ENCODE measurements at places on chromosomes 4 and X.

- DNase-seq = no peak
These were observed 337.1 kb upstream of the PUDP start for GRCh38 chrX:7485061-7485460.

DNA sequence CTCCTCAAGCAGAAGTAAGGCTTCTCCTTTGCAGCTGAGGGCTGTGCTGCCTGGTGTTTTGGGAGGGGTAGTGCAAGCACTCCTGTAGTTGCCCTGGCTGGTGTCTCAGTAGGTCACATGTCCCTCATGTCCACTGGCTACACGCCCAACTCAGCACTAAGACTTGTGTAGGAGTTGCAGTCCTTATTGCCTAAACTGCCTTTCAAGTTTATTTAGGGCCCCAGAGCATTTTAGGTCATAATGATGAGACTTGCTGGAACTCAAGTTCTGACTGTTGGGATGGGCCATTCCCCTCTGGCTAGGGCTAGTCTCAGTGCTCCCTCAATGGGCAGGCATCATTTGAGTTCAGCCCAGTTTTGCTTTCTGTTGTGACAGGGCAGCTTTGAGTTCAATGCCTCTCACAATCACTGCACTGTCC lies 44.1 kb downstream of the PPM1K start:
- no peak for DNase-seq

- DNase-seq = peak; percentile 57
These were observed 35.7 kb upstream of the INTS6L start for GRCh38 chrX:135484641-135485289.

DNA sequence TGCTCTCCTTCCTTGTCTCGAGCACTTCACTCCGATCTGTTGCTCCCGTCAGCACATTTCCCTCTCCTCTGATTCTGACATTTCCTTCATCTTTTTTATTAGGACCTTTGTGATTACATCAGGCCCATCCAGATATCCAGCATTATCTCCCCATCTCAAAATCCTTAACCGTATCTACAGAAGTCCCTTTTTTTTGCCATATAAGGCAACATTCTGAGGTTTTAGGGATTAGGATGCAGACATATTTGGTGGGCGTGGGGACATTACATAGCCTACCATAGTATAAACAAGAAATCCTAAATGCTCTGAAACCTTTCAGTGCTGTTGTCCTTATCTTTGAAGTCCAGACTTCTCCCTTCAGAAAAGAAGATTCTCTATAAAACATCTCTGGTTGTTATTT lies 505.0 kb upstream of the PITX2 start:
- DNase-seq = no peak

GRCh38 chr4:17494258-17495190 lies 17.4 kb downstream of the QDPR start:
- no peak for DNase-seq

GRCh38 chr4:3461515-3462291 lies 1.4 kb upstream of the DOK7 start:
- peak; percentile 6 for DNase-seq

GRCh38 chr4:145530189-145530588 lies 48.5 kb downstream of the SMAD1 start:
- no peak for DNase-seq

DNA sequence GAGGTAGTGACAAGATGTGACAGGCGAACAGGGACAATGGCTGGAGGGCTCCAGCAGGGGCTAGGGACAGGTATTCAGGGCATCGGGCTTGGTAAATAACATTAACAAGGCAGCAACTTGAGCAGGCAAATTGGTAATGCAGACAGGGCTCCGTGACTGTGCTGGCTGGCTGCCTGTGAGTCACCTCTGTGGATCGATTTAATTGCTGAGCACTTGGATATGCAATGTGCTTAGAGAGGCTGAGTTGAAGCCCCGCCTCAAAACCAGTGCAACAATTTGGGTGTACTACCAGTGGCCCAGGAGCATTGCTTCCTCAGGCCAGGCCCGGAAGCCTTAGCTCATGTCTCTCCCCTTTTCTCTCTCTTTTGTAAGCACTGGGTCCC lies 19.5 kb downstream of the CNGA2 start:
- DNase-seq = no peak

- no peak for DNase-seq
These were observed 29.8 kb upstream of the CCNG2 start for GRCh38 chr4:77127215-77127614.

GRCh38 chr4:121510341-121510874 lies 129.6 kb upstream of the QRFPR start:
- DNase-seq = no peak

GRCh38 chr4:76687746-76688448 lies 210.0 kb downstream of the SOWAHB start:
- DNase-seq = no peak

DNA sequence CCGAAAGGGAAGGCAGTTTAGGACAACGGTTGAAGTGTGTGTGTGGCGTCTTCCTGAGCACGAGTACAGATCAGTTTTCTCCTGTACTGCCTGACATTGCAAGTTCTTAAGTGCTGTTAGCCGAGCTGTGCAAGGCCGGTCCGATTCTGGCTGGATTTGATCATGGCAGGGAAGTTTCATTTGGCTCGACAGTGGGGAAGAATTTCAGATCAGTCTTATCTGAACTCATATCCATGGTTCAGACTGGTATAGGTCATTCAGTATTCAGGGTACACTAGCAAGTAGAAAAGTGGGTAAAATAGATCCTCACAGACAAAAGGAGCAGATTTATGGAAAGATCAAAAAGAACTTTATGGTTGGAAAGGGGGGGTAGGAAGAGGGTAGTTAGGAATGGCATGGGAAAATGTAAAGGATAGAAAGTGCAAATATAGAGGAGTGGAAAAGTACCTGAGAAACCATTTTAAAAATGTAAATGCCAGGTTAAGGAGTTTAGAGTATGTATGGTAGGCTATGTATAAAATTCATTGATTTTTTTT lies 716 bp downstream of the THAP9 start:
- DNase-seq = no peak

DNA sequence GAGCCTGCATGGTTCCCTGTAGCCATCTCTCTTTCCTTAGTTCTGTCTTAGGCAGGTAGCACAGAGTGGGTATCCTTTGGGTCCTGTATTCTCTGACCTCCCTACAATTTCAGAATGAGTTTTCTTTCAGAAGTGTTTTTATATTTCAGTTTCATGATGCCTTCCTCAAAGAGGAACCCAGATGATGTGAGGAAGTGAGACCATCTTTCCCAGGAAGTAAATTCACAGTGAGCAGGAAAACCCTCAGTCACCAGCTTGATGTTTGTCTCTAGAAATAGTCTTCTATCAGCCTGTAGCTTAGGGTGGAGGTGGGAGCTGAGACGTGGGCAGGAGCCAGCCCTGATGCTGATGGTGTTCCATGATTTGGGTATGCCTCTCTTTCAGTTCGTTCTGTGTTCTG lies 16.9 kb downstream of the PLAC1 start:
- no peak for DNase-seq

DNA sequence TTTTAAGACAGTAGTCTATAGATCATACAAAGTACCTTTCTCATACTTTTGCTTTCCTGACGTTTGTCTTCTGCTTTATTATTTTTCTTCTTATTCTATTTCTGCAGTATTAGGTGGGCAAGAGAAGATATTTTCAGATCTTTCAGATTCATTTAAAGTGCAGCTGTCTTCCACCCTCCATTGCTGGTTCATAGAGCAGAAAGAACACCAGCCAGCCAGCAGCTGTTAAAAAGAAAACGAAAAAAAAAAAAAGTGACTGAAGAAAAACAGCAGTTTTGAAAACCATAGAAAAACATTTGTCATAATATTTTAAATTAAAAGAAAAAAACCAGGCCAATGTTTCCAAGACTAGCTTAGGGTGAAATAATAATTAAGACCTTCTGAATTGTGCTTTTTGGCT lies 42.9 kb downstream of the SMAD1 start:
- DNase-seq = no peak

GRCh38 chrX:20029728-20030127 lies 38.9 kb upstream of the BCLAF3 start:
- no peak for DNase-seq

DNA sequence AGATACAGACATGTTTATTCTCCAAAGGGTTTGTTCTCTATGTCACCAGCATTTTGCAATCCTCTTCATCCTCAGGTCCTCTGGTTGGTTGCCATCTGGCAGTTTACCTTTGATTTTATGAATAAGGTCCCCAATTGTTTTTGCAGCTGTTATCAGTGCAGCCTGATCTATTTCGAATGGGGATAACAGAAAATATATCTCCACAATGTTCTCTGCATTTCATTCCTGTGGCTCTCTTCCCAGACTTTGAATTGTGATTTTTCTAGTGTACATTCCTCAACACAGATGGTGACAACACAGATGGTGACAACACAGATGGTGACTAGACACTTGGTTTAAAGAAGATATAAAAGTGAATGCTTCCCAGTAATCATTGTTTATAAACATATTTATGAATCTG lies 74.1 kb downstream of the FBXO8 start:
- no peak for DNase-seq

DNA sequence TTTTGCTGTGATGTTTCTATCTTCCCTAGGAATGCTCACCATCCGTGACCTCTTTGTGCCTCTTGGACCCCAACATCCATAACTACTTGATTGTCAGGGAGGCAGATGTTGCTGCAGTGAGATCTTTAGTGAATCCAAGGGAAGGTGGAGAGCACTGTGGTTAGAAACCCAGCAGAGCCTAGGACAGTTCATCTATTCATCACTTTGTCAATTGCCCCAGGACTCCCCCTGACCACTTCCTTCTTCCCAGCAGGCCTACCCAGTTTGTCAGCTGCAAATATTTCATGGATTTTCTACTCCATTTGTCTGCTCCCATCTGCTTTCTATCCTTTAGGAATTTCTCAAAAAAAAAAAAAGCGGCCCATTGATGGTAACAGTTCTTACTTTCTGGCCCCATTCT lies 942.8 kb downstream of the PCDH7 start:
- no peak for DNase-seq

- no peak for DNase-seq
These were observed 6.9 kb downstream of the CTBP1 start for GRCh38 chr4:1241936-1242505.

GRCh38 chrX:30806187-30806728 lies 82.8 kb downstream of the TAB3 start:
- no peak for DNase-seq

GRCh38 chr4:23320931-23321587 lies 568.8 kb downstream of the PPARGC1A start:
- DNase-seq = no peak

DNA sequence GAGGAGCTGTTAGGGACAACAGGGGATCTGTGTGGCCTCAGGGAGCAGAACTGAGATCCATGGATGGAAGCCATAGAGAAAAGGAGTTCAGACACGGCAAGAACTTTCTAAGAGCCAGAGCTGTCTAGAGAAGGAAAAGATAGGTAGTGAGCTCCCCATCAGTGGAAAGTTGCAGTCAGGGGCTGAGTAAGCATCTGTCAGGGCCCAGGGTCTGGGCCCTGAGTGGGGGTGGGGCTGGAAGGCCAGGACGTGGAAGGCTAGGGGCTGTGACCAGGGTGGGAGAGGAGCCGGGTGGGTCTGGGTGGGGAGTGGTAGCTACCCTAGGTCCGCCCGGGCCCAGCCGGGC lies 324 bp upstream of the MSN start:
- DNase-seq = no peak

DNA sequence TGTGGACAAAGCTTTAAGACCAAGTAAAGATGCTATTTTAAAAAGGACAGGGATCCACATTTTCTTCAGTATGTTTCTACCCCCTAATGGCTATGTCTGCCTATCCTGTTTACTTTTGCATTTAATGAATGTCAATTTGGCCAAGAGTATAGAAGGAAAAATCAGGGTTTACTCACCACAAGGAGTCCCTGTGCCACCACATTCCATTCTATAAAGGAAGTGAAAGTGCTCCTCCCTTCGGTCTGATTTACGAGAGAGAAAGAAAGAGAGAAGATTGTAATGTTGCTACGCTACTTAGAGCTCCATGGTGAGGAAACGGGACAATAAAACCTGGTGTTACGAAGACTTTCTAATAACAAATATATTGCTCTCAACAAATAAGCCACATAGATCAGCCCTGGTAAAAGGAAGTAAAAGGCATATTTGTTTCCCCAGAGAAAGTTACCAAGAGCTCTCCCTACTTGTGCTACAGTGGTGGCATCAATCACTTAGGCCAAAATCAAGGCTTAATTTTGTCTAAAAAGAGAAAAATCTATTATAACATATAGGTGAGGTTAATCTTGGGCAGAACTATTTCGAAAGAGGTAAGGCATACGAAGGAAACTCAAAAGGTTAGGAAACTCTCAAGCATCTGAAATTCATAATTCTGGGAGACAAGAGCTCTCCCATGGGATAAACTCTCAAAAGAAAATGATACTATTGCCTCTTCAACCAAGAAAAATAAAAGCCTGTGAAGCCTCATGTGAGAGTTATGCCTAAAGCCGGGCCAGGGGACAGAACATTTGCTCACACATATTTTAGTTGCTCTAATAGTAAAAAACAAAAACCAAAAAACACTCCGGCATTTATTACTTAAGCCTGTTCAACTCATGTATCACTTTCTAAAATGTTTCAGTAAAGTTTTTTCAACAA lies 29.5 kb downstream of the TAPT1 start:
- no peak for DNase-seq

DNA sequence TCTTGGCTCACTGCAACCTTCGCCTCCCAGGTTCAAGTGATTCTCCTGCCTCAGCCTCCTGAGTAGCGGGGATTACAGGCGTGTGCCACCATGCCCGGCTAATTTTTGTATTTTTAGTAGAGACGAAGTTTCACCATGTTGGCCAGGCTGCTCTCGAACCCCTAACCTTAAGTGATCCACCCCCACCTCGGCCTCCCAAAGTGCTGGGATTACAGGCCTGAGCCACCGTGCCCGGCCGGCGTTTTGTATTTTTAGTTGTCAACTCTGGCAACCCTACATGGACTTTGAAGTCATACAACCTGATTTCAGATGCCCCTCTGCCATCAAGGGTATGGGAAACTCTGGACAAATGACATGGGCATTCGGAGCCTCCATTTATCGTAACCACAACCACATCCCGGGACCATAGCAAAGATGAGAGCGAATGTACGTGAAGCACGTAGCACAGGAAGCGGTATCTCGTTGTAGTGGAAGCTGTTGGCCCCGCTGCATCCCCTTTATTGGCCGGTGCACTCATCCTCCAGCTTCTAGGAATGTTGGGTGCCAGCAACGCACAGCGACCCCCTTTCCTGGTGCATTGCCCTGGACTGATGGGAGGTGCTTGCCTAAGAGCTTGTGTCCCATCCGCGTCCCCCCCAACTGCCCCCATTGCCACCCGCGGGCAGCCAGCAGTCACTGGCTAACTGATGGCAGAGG lies 109.2 kb downstream of the PHKA2 start:
- no peak for DNase-seq

DNA sequence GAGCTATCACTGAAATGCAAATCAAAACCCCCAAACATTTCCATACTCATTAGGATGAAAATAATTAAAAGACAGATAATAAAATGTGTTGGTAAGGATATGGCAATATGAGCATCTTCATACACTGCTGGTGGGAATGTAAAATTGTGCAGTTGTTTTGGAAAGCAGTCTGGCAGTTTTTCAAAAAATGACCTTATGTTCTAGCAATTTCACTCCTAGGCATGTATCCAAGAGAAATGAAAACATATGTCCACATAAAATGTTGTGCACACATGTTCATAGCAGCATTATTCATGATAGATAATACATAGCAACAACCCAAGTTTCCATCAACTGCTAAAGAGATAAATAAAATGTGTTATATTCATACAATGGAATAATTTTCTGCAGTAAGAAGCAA lies 14.8 kb upstream of the GPRASP2 start:
- no peak for DNase-seq

Measured in naive thymus-derived CD8-positive, alpha-beta T cell (primary cell).